Activated CD4-positive, alpha-beta memory T cell treated with anti-CD3 and anti-CD28 coated beads, Interleukin-2, amount 10 ng/mL, durations not matched to agents 7 days and 5 days (primary cell): ENCODE measurements at places on chromosomes 4 and X. TPM values are rescaled to one million over a fixed set of nuclear protein-coding genes. Genes with fewer than 3 reads are reported as not detected.

Gene GPC4
- not detected for total RNA-seq

Gene TRO
- 1.5 TPM for total RNA-seq

Gene GPR34
- total RNA-seq: not detected

Gene ENPEP
- 0.15 TPM for total RNA-seq
